ENCODE measurements at places on chromosomes 1 and 21.

DNA sequence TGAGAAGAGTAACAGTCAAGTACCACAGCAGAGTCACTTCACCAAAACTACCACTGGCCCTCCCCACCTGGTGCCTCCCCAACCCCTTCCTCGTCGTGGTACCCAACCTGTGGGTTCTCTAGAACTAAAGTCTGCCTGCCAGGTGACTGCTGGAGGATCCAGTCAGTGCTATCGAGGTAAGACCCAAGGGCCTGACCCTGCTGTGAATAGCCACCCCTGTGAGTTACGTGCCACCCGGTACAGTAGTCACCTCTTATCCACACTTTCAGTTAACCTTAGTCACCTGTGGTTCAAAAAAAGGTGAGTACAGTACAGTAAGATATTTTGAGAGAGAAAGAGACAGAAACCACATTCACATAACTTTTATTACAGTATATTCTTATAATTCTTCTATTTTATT, 16.5 kb downstream of the TTF2 start:
- DNase-seq: no peak

GRCh38 chr21:27359141-27359540, 392.3 kb upstream of the ADAMTS5 start:
- no peak for DNase-seq

DNA sequence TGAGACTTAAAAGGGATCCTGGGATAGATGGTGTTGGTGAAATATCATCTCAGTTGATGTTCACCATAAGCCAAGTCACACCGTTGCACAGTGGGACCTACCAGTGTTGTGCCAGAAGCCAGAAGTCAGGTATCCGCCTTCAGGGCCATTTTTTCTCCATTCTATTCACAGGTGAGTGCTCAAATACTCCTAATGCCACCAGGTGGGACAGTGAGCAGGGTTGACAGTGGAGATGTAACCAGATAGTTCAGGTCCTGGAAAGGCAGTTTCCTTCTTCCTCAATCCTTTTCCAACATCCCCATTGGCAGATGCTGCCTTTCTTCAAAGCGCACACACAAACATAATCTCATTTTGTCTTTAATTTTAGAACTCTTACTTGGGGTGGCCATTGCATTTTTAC, 11.6 kb downstream of the CD160 start:
- no peak for DNase-seq

GRCh38 chr21:46474382-46474781, 15.7 kb downstream of the DIP2A start:
- no peak for DNase-seq

GRCh38 chr1:177505905-177506590, 335.3 kb downstream of the BRINP2 start:
- no peak for DNase-seq

GRCh38 chr1:21262293-21263051, 27.8 kb downstream of the ECE1 start:
- no peak for DNase-seq

- DNase-seq: peak; percentile 32
Observed at GRCh38 chr21:46634966-46635323, 529 bp upstream of the PRMT2 start.

DNA sequence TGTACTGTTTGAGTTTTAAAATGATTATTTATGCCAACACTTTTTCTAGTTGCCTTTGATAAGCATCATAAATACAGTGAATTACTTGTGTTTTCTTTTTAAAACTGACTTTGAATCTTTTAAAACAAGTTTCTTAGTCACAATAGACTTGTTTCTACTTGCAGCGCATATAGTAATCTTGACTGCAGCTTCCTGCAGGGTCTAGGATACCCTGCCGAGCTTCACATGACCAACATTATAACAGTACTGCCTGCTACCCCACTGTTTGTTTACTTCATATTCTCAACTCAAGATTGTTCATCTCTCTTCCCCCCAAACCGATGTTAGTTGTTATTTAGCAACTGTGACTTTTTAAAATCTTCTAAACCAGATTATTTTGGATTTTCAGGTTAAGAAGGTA, 751.3 kb upstream of the NEGR1 start:
- no peak for DNase-seq

DNA sequence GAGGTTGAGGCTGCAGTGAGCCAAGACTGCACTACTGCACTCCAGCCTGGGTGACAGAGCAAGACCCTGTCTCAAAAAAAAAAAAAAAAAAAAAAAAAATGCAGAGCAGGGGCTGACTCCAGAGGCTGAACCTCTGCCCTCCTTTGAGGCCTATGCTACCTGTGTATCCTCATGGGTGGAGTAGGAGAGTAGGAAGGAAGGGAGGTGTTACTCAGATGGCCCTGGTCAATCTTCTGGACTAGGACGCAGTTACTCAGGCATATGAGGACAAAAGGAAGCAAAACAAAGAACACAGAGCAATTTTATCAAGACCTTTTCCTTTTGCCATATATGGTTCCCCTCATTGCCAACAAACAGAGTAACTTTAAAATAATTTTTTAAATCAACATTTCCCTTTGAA, 35.2 kb downstream of the TGFBR3 start:
- no peak for DNase-seq

GRCh38 chr1:219587801-219588561, 24.9 kb downstream of the ZC3H11B start:
- DNase-seq: no peak

- DNase-seq: no peak
Observed at GRCh38 chr1:87318056-87318650, 10.5 kb upstream of the LMO4 start.

DNA sequence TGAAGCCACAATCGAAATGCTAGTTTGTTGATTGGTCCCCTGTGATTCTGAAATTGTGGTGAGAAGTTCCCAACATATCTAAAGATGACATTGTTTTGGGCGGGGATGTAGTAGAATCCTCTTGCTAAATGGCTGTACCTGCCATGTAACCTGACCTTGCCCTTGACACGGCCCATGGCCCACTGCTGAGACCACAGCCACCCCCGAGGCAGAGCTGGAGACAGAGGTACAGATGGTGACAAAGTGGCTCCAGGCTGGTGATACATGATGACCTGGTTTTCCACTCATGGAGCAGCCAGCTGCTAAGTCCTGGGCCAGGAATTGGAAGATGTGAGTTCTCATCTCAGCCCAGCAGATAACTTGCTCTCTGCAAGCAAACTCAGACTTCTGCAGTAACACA, 226.5 kb downstream of the FOXD2 start:
- no peak for DNase-seq

GRCh38 chr1:39688706-39689105, 2.5 kb downstream of the HPCAL4 start:
- DNase-seq: no peak

- no peak for DNase-seq
Observed at GRCh38 chr1:172764378-172764777, 105.5 kb downstream of the FASLG start.

DNA sequence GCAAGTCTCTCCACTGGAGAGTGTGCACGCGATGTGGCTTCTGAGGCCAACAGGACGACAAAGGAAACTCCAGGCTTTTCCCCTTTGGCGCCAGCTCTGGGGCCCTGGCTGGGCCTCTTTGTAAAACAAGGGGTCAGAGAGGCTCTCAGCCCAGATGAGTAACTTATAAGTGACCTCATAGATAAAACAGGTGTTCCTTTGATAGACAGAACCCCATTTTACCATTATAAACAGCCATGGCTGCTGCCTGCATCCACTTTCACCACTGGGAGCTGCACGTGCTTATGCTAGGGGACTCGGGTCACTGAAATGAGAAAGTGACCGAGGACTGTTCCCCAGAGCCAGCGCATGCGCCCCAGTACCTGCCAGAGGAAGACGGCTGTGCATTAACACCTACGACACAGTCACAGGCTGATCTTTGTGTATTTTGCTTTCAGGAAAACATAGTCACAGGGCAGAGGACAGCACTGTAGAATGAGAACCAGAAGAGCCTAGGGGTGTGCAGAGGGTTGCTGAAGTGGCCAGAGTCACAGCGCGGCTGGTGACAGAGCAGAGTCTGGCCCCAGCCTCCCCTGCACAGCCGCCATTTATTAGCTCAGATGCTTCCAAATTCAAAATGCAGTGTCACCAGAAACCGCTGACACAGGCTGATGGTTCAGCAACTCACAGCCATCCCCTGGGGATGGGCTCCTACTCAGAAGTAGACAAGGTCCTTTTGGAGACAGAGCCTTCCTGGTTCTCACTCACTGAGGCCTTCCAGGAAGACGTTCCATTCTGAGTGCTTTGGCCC, 12.7 kb downstream of the RNF207 start:
- DNase-seq: no peak

DNA sequence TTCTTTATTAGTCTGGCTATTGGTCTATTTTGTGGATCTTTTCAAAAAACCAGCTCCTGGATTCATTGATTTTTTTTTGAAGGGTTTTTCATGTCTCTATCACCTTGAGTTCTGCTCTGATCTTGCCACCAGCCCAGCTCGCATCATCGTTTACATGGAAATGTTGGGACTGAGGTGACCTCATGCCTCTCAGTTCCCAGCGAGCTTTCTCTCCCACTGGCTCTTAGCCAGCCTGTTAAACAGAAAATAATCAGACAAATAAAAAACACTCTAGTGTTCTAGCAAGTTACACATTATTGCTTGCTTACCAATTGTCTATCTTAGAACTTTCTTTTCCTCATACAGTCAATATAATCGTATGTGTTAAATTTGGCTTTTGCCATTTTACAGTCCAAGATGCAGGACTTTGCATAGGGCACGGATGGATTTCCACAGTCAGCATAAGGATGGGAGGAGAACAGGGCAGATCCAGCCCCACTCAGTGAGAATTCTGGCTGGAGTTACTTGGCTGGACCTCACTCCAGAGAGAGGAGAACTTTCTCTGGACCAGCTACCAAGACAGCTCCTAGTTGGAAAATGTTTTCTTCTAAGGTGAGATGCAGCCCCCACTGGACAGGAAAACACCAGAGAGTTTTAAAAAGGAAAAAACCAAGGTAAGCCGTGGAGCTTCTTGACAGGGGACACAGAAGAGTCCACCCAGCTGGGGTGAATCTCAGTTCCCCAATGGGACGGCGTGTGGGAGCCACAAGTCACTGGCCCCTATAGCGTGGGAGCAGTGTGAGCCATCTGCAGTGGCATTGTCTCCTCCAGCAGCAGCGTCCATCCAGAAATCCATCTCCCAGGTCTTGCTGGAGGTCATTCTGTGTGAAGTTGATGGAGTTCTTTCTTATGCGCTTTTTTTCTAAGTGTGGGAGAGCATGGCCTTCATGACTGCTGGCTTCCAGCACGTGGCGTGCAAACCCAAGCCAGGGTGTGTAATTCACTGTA, 17.6 kb downstream of the PGBD2 start:
- peak; percentile 34 for DNase-seq

GRCh38 chr1:180211860-180212229, 18.2 kb upstream of the LHX4 start:
- DNase-seq: no peak

DNA sequence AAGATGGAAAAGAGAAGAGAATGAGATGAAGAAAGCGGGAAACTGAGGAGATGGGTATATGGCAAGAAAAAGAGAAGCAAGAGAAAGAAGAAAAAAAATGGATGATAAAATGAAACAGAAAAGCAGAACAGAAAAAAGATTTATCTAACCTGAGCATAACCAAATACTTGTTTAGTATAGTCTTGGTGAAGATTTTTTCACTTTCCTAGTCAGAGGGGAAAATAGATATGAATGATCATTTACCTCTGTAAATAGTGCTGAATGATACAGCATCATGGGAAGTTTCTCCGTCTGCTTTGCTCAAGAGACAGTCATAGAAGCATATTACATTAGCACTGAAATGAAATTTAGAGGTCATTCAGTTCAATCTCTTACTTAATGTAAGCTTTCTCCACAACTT, 36.1 kb upstream of the PLPPR4 start:
- no peak for DNase-seq

DNA sequence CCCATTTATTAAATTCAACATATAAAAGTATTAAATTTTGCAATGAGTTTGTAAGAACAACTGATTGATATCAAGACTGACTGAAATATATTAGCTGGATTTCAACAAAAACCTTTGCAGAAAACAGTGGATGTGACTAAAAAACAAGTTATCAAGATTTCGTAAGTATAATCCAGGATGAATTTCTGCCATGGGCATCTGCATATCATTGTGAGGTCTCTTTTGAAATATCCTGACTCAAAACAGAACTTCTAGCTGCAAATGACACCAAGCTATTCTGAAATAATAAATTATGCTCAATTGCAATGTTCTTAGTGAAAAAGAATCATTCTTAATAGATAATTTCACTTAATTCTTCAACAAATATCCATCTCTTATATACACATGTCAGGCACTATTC, 52.6 kb downstream of the CD34 start:
- no peak for DNase-seq

DNA sequence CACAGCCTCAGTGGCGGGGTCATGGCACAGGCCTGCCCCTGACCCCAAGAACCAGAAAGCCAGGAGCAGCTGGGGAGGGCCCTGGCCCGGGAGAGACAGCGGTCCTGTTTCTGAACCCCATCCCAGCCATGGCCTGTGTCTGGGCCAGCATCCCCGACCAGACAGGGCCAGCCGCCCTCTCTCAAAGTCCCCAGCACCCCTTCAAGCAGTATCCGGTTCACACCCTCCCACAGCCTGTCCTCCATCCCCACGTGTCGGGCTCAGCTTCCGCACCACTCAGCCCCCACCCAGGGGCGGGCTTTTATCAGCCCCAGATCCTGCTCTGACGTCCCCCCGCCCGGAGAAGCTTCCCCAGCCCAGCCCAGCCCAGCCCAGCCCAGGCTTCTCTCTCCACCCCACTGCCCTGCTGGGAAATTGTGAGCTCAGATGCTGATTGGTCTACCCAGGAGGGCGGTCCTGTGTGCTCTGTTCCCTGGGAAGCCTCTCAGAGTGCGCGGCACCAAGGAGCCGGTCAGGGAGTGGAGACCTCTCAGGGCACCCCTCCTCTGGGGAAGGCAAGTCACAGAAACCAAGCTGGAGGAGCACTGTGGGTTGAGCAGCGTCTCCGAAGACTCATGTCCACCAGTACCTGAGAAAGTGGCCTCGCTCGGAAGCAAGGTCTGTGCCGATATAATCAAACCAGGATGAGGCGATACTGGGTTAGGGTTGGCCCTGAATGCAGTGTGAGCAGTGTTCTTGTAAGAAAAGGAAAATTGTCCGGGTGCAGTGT, 4.7 kb upstream of the FAAP20 start:
- no peak for DNase-seq

- no peak for DNase-seq
Observed at GRCh38 chr1:68811806-68812205, 314.9 kb upstream of the DEPDC1 start.

DNA sequence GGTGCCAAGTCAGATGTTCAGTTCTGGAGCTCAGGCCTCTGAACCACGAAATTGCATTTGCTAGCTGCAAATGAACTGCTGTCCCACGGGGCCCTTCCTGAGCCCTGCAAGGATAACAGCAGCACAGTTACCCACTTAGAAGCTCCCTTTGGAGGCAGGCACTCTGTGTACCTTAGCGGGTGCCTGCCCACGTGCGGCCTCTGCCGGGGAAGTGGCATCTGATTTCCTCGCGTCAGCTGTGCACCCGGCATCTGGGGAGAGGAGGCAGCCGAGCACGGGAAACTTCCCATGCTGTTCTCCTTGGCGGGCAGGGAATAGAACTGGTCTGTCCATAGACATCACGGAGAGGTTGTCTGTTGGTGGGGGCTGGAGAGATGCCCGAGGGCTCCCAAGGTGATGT, 148.0 kb upstream of the C1orf174 start:
- no peak for DNase-seq

- DNase-seq: no peak
Observed at GRCh38 chr1:245972476-245972875, 534.6 kb downstream of the SMYD3 start.

- no peak for DNase-seq
Observed at GRCh38 chr1:210731193-210731592, 402.5 kb downstream of the HHAT start.

- DNase-seq: peak; percentile 82
Observed at GRCh38 chr1:61741711-61742619, at the start of gene PATJ. TSS of gene PATJ (plus strand) at chr1:61742480. CDS start at chr1:61762893, 20,413 bp downstream.
